Activated T-cell treated with anti-CD3 and anti-CD28 coated beads, Interleukin-2, amount 50 U/mL, for 48 hours (primary cell): ENCODE measurements at places on chromosomes 5 and 9.

GRCh38 chr5:117893211-117893610, 1095.1 kb downstream of the DTWD2 start:
- DNase-seq, result no peak

- DNase-seq, result no peak
Observed at GRCh38 chr9:77999231-77999631, 32.4 kb downstream of the GNAQ start.

- DNase-seq, result no peak
Observed at GRCh38 chr9:128886211-128886891, 4.4 kb downstream of the LRRC8A start.

DNA sequence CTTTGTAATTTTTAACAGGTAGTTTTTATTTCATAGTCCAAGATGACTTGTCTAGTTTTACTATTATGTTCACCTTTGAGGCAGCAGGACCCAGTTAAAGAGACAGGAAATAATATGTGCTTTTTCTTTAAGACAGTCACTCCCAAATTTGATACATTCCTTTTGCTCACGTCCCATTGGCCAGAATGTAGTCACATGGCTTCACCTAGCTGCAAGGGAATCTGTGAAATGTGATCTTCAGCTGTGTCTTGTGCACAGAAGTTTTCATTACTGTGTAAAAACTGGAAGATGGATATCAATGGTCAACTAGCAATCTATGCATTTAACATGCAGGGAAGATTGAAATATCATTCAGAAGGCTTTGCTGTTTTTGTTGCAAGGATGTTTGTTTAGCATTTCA, 41.1 kb downstream of the XRCC4 start:
- no peak for DNase-seq

DNA sequence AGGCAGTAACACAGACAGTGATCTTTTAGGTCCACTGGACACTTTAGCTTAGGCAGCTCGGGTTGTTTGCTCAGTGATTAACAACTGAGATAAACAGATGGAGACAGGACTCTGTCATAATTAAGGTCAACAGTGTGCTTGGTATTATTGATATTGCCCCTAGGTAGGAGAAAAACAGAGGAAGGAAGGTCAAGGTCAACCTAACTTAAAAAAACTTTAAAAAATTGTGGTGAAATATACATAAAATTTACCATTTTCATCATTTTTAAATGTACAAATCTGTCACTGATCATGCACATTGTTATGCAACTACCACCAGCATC, 2.1 kb upstream of the HSPA4 start:
- DNase-seq, result no peak

- DNase-seq, result no peak
Observed at GRCh38 chr9:93830012-93830596, 125.1 kb downstream of the BARX1 start.

- no peak for DNase-seq
Observed at GRCh38 chr5:170475294-170476000, 28.4 kb upstream of the KCNIP1 start.

GRCh38 chr9:115200711-115201505, 83.0 kb upstream of the TNC start:
- no peak for DNase-seq

- no peak for DNase-seq
Observed at GRCh38 chr9:113493203-113493520, 29.6 kb downstream of the RGS3 start.

DNA sequence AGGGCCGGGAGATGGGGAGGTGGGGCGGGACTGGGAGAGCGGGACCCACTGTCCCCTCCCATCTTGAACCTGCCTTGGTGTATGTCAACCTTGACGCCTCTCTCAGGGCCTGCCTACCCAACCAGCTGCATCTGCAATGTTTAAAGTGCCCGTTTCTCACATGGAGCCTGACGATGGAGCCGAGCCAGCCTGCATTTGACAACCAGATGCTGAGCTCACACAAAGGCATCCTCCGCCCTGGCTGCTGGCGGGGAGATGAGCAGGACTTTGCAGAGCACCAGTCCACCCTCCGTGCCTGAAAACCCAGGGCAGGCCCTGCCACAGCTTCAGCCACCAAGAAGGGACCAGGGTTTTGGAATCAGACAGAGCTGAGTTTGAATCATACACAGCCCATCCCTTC, 141.1 kb upstream of the SMIM23 start:
- no peak for DNase-seq

- DNase-seq, result no peak
Observed at GRCh38 chr5:169044962-169045361, 256.0 kb downstream of the SLIT3 start.

DNA sequence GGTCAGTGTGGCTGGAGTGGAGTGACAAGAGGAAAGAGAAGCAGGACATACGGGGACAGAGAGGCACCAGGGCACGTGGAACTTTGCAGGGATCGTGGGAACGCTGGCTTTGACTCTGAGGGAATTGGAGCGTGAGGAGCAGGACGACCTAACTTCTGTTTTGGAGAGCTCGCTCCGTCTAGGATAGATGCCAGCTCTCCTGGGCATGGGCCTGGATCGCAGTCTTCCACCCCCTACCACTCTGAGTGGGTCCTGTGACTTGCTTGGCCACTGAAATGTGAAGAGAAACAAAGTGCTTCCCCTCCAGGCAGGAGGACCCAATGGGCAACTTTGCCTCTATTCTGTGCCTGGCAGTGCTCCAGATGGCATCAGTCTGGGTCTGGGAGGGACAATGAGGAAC, 8.7 kb upstream of the SH3PXD2B start:
- no peak for DNase-seq

- no peak for DNase-seq
Observed at GRCh38 chr9:38228331-38229103, 159.5 kb upstream of the SHB start.

DNA sequence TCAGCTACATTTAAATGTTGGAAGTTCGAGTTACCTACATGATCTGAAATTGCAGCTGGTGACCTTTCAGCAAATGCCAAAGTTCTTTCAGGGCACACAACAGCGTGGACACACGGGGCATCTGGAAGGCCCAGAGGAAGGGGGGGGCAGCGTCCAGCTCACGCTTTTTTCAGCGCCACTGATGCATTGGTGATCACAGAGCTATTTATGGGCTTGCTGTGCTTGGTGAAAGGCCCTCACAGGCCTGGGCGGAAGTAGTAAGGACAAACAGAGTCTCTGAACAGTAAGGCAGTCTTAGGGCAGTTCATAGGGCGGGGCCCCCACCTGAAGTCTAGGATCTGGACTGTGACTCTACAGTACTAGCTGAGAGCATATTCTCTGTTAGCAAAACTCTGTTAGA, 6.6 kb upstream of the FBP2 start:
- no peak for DNase-seq

- DNase-seq, result no peak
Observed at GRCh38 chr5:125898851-125899405, 524.3 kb upstream of the GRAMD2B start.

- no peak for DNase-seq
Observed at GRCh38 chr5:57307516-57307915, 133.7 kb downstream of the GPBP1 start.

DNA sequence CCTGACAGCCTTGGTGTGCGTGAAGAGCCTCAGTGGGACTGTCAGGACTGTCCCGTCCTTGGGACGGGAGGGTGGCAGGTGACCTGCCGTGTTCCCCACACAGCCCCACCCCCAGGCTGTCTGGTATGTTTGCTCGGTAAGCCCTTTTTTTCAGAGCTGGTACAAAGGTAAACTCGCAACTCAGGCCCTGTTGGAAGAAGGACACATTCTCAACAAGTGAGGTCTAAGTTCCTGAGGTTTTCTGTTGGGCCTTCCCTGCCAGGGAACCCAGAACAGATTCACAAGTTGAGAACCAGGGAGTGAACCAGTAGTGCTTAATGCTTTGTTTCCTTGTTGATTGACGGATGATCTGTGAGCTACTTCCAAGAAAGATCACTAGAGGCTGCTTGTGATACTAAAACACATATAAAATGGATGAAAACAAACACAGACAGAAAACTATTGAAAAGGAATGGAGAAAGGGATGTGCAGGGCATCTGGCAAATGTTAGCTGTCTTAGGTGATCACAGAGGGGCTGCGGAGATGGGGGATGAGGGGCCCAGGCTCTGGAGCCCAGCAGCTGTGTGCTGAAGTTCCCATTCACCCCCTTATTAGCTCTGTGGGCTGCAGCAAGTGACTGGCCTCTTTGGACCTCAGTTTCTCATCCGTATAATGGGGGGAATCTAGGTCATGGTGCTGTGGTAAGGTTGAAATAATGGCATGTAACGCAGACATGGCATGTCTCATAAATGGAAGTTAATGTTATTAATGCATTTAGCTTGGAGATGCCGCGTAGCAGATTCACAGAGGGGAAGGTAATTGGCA, 2.7 kb downstream of the NDST1 start:
- no peak for DNase-seq

DNA sequence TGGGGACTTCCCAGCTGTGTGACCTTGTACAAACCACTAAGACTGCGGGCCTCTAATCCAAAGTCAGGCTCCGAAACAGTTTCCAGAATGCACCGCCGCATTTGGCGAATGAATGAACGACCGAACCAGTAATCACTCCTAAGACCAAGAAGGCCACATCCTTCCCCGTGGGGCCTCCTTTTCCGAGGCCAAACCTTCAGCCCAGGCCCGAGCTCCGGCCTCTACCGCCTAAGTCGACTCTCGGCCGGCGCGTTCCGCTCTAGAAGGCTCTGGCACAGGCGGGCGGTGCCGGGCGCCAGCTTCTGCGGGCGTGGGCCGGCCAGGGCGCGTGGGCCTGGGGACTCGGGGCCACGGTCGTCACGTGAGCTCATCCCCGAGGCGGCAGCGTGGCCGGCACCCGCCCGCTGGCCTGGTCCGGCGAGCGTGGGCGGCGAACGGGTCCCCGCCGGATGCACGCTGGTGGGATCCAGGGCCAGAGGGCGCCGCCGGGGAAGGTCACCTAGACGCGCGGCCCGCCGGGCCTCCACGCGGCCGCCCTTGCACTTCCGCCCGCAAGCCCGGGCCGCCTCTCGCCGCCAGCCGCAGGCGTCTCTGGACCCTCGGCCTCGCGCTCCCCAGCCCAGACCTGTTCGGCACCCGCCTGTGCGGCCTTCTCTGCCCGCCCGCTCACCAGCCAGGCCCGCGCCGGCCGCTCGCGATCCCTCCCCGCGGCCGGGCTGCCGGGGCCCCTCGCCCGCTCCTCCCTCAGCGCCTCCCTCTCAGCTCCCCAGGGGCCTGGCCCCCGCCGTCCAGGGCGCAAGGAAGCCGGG, 754 bp downstream of the VDAC1 start:
- peak; percentile 73 for DNase-seq

- no peak for DNase-seq
Observed at GRCh38 chr9:69768101-69768500, 8.3 kb upstream of the PTAR1 start.

GRCh38 chr5:2038321-2039179, 155.8 kb upstream of the IRX4 start:
- peak; percentile 78 for DNase-seq

DNA sequence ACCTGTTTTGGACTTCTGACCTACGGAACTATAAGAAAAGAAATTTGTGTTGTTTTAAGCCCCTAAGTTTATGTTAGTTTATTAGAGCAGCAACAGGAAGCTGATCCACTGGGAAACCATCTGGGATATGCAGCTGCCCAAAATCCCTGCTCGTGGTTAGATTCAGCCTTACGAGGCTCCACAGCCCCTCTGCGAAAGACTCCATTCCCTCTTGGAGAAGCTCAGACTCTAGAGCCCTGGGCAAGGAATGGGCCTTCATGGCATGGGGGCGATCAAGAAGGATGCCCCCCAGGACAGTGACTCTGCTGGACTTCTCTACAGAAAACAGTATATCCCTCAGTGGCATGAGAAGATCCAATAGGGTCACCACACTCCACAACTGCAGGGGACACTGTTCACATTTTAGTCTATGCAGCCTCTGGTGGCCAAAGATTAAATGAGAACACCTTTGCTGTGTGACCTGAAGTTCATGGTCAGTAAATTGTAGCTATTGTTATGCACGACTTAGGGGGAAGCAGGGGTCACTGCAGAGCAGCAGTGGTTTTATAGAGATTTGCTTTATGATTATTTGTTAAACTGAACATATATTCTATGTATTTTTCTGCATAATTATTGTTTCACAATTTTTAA, 21.1 kb downstream of the IRF1 start:
- peak; percentile 12 for DNase-seq

GRCh38 chr9:3962971-3963642, 336.8 kb downstream of the GLIS3 start:
- no peak for DNase-seq

GRCh38 chr5:111095982-111096381, 3.8 kb downstream of the WDR36 start:
- no peak for DNase-seq

DNA sequence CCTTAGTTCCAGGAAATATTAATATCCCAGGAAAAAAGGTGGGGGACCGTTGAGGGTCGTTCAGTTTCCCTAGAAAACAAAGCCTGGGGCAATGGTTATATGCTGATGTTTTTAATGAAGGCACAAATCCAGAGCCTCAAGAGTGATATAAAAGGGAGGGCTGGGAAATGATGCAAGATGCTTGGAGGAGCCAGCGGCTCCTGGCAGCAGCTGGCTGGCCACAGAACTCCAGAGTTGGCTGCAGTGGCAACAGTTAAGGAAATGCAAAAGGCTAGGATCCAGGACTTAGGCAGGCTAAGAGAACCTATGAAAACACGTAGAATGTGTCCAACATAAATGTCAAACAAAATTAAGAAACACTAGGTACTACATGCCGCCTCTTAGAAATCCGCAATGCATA, 31.0 kb upstream of the B4GALT1 start:
- DNase-seq, result no peak

GRCh38 chr9:120513825-120514396, 66.1 kb downstream of the CDK5RAP2 start:
- DNase-seq, result no peak

GRCh38 chr5:52794519-52794918, 6.8 kb downstream of the ITGA1 start:
- DNase-seq, result no peak

- no peak for DNase-seq
Observed at GRCh38 chr5:16774806-16775205, 158.0 kb upstream of the RETREG1 start.

- DNase-seq, result no peak
Observed at GRCh38 chr5:157533011-157533481, 42.5 kb downstream of the ADAM19 start.

- no peak for DNase-seq
Observed at GRCh38 chr5:86008704-86009103, 609.0 kb upstream of the COX7C start.
